Dermis blood vessel endothelial cell (primary cell): ENCODE measurements at places on chromosomes 7 and 10. TPM values are rescaled to one million over a fixed set of nuclear protein-coding genes. Genes with fewer than 3 reads are reported as not detected.

DCLRE1A gene
- total RNA-seq = 8.0 and 12.3 TPM in 2 replicates

SGCE gene
- 82.5 and 85.4 TPM in 2 replicates for total RNA-seq

PTPN20 gene
- 1.1 and 5.3 TPM in 2 replicates for total RNA-seq

GPR26 gene
- total RNA-seq = not detected in 2 replicates

WASHC2C gene
- 31.3 and 57.6 TPM in 2 replicates for total RNA-seq

MSMB gene
- total RNA-seq = not detected in 2 replicates

ZNF727 gene
- under 0.01 and 0.14 TPM in 2 replicates for total RNA-seq

PRKAG2 gene
- 16.8 and 21.4 TPM in 2 replicates for total RNA-seq

GATA3 gene
- 0.05 and 0.17 TPM in 2 replicates for total RNA-seq

AKR1E2 gene
- total RNA-seq = 9.6 and 85.6 TPM in 2 replicates

ANKRD61 gene
- total RNA-seq = 0.14 TPM in 1 of 2 replicates, not detected in the other

- DNase-seq = no peak
These were observed 13.4 kb upstream of the FIS1 start for GRCh38 chr7:101258243-101258731.

DNA sequence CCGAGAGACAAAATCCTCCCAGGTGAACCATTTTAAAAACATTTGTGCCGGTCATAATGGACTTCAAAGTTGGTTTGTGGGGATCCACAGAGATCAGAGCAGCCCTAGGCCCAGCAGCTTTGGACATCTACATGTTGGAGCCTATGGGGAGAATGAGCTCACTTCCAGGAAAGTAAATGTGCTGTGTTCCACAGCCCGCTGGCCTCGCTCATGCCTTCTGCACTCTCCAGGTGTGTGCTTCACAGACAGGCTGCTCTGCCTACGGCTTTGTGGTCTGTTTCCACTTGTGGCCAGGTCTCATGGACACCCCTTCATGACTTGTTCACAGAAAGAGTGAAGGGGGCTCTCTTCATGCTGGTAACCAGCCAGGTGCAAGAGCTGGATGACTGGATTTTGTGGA, 141.6 kb downstream of the ADARB2 start:
- DNase-seq = no peak

DNA sequence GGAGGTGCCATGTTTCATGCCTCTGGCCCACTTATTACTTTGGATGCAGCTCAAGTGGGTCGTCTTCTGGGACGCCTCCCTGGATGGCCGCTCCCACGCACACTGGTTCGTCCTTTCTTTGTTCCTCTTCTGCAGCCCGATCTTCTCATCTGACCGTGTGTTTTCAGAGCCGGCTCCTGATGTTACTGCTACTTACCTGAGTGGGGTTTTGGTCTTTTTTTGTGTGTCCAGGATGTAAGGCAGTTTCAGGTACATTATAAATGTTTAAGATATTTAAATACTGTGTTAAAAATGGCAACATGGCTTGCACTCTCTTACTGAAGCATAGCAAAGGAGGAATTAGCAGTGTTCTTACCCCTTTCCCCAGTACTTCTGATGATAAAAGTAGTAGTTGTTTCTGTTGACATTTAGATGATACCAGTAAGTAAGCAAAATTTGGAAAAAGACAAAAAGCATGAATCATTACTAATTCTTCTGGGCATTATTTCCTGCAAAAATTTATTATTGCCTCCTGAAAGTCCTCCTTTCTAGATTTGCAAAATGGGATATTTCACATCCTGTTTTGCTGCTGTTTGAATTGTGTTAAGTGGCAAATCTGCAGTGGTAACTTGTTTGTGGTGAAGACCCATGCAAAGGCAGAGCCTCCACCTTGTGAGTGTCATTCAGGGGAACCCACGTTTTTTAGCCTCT, 59.4 kb downstream of the SHH start:
- DNase-seq = no peak

GRCh38 chr10:79453392-79453791, 8.0 kb upstream of the ZCCHC24 start:
- no peak for DNase-seq

- DNase-seq = no peak
These were observed 10.6 kb downstream of the ZCCHC24 start for GRCh38 chr10:79434821-79435251.

- DNase-seq = no peak
These were observed 244.1 kb upstream of the AKR1E2 start for GRCh38 chr10:4581929-4582328.

DNA sequence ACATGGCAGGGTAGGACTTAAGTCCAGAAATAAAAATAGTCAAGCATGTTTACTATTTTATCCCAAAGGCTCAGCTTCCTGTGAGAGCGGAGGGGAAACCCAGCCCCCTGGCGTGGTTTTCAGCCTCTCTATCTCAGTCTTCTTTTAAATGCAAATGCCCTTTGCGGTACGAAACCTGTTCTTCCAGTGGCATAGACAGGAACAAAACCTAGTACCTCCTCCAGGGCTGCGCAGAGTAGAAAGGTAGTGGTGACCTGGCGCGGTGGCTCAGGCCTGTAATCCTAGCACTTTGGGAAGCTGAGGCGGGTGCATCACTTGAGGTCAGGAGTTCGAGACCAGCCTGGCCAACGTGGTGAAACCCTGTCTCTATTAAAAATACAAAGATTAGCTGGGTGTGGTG, 181.3 kb upstream of the FOXK1 start:
- DNase-seq = no peak

DNA sequence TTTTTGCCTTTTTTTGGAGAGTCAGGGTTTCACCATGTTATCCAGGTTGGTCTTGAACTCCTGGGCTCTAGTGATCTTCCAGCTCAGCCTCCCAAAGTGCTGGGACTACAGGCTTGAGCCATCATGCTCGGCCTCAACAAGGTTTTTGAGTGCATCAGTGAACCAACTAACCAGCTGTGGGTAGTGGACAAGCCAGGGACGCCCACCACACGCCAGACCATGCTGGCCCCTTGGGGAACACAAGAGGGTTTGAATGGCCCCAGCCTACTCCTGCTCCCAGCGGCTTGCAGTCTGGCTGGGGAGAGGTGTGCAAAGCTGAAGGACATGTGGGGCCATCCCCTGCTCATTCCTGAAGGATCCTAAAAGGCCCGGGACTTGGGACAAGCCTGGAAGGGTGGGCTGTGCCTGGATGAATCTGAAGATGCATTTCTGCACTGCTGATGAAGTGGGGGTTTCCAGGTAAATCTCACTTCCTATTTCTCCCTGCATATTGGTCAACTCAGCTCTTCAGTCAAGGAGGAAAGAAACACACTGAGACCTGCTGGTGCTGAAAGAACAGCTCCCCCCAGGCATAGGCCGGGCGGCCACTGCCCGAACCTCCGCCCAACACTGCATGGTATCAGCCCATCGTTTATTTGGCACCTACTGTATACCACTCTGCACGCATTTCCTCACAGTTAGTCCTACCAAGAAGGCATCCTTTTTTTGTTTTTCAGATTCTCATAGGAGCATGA, 6.9 kb downstream of the MMD2 start:
- DNase-seq = peak; percentile 41

DNA sequence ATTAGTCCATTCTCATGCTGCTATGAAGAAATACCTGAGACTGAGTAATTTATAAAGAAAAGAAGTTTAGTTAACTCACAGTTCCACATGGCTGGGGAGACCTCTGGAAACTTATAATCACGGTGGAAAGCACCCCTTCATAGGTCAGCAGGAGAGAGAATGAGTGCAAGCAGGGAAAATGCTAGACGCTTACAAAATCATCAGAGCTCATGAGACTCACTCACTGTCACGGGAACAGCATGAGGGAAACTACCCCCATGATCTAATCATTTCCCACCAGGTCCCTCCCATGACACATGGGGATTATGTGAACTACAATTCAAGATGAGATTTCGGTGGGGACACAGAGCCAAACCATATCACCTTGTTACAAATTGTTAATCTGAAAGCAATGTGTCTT, 15.8 kb downstream of the TAS2R39 start:
- no peak for DNase-seq

- DNase-seq = no peak
These were observed 263.6 kb upstream of the ZMIZ1 start for GRCh38 chr10:78805176-78805575.

DNA sequence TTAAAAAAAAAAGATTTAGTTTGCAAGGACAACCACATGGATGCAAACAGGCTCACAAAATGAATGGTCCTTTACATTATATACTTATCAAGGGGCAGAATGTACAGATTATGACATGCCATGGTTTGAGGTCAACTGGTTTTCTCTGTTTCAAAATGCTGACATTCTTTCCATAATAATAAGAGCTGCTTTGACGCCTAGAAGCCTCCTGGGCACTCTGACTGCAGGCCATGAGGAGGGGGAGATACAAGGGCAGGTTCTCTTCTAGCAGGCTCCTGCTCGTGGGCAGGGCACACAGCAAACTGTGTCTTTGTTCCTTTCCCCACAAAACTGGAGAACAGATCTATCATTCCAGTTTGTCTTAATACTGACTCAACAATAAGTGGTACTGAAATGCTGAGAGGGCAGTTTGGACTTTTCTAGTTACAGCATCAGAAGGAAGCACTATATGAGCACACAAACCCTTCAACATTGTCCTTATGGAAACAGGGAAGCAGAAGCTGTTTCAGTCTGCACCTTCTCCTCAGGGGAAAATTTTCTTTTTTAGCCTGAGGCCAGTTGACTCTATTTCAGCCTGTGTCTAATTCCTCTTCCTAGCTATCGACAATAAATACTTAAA, 314.9 kb upstream of the AOAH start:
- no peak for DNase-seq

GRCh38 chr10:105658696-105659095, 1017.6 kb downstream of the SORCS3 start:
- no peak for DNase-seq

GRCh38 chr7:20033621-20034400, 183.4 kb downstream of the MACC1 start:
- DNase-seq = no peak

DNA sequence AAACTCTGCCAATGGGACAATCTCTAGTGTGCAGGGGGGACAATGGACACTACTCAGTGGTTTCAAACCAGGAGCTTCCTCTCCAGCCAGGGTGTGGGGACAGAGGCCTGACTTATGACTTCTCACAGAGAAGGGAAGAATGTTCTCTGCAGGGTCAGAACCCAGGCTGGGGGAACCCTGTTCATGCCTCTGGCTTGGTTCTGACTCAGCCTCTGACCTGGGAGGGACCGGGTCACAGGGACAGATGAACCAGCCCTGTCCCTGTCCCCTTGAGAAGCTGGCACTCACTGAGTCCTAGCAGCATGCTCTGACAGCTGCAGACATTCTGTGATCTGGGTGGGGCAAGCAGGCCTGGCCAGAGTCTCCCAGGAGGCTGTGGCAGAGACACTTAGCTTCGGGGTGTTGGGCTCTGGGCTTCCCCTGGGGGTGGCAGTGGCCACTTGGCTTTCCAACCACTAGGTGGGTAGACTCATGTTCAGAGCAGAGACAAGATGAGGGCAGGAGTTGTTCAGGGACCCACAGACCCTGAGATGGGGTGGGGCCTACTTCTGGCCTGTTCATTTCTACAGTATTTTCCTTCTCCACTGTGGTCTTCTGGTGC, 13.6 kb downstream of the TSPAN15 start:
- no peak for DNase-seq

DNA sequence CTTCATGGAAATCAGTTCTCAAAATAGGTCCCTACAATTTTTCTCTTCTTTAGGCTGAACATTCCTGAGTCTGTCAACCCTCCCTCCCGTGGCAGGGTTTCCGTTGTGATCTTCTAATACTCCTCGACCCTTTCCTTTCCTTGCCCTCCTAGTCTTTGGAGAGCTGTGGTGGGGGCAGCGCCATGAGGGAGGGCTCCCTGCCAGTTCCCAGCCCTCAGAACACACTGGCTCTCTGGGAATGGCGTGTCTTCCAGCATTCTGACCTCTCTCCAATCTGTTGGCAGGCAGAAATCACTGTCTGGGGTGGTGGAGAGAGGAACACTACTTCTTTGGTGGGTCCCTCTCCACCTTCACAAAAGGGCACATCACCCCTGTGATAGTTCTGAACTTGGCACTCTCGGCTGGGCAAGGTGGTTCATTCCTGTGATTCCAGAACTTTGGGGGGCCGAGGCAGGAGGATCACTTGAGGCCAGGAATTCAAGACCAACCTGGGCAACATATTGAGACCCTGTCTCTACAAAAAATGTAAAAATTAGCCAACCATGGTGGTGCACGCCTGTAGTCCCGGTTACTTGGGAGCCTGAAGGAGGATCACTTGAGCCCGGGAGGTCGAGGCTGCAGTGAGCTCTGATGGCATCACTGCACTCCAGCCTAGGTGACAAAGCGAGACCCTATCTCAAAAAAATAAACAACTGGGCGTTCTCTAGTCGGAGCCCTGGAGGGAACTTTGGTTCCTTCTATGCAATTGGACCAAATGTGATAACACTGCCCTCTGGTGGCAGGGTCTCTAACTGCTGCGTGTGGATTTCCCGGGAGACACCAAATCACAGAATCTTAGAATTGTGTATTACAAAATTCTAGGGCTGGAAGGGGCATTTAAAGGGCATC, 13.1 kb upstream of the ARPC1A start:
- peak; percentile 78 for DNase-seq

DNA sequence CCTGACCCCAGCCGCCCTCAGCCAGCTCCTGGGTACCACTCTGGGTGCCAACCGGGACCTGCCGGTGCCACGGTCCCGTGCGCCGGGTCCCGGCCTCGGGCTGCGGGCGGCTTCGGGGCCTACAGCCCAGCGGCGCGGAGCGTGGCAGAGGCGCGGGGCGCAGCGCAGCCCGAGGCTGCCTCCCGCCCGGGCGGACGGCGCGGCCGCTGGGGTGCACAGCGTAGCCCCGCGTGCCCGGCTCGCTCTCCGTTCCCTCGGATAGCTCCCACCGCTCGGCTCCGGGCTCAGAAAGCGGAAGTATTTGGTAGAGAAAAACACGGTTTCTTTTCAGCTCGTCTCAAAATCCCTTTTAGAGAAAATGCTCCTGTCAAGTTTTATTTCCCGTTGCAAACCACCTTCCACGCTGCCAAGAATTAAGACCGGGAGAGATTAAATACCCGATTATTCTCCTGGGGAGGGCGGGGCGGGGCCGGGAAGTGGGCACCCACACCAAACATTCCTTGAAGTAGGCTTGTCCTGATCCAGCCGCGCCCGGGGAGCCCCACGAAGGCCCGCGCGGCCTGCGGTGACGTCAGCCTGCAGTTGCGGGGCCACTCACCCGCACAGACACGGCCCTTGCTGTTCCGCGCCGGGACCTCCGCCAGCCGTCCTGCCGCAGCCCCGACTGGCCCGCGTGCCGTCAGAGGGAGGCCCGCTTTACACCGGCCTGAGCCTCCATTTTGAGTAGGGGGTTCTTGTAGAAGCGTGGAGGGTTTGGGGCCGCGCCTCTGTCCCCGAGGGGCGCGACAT, 7.2 kb downstream of the HOXA13 start:
- no peak for DNase-seq

DNA sequence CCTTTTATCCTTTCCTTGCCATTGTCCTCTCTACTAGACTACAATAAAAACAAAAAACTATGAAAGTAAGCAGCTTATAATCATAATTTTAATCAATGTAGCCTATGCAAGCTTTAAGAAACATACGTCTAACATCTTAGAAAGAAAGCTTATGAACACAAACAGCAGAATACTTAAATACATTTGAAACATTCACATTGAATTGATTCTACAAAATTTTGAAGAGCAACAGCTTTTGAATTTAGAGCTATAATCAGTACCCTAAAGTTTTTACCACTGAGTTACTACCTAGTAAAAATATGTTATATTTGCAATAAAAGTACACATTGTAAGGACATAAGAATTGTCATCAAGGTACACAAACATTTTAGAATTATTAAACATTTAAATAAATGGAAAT, 7.2 kb downstream of the MEOX2 start:
- peak; percentile 36 for DNase-seq
